Endothelial cell (in vitro differentiated cells): ENCODE measurements at places on chromosomes 2 and 18.

DNA sequence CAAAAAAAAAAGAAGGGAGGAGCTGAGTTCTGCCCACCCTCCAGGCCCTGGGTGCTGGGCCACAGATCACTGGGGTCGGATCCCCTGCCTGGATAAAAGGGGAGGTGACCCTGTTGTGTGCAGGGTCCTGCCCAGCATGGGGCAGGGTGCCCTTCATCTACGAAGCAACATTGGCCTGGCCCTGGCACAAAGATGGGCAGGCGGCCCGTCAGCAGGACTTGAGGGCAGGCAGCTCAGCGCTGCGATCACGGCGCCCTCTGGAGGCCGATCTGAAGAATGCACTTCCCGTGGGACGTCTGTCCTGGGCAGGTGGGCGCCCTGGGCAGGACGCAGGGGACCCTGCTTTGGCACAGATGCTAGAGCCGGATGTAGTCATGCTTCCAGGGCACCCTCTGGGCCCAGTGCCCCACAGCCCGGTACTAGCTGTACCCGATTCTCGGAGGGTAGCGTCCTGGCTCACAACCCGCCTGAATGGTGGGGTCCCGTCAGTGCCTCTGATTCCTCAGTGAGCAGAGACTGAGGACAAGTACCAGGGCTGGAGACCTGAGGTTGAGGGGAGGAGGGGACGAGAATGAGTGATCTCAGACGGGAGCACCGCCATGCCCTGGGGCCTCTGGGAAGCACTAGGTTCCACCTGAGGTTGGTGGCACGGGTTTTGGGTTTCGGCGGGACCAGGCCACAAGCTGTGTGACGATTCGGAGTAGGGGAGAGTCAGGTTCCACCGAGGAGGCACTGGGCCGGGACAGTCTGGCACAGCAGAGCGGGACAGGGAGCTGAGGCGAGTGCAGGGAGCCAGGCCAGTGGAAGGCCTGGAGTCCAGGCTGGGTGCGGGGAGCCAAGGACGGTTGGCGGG, 18.0 kb downstream of the ARID5A start:
- peak; percentile 70 for DNase-seq

DNA sequence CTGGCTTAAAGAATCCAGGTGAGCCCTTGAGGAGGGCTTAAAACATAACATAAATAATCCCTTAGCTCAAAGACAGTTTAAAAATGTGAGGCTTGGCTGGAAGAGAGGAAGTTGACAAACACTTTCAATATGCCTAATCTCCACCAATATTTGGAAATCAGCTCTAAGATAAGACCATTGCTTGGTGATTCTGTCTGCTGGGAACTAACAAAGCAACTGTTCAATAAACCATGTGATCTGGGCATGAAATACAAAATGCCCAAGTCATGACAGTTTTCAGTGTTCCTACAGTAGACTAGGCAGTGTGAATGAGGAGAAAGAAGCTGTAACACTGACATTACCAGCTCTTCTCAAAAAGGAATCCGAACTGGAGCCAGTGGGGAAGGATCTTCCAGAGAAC, 10.7 kb downstream of the MFF start:
- no peak for DNase-seq

DNA sequence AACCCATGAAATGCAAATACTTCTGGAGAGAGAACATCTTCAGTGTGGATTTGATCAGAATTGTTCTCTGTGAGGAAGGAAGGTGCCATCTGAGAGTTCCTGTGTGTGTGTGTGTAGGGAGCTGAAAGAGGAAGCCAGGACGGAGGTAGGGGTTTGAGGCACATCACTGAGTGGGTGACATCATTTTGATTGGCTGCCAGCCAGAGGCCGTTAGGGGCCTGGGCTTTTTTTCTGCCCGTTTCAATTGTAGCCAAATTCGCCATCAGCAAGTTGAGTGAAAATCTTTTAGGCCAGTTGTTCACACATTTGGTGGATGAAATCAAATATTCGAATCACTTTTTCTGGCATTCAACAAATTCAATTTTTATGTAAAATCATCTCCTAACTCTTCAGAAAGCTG, 48.9 kb downstream of the TSN start:
- DNase-seq: peak; percentile 42

DNA sequence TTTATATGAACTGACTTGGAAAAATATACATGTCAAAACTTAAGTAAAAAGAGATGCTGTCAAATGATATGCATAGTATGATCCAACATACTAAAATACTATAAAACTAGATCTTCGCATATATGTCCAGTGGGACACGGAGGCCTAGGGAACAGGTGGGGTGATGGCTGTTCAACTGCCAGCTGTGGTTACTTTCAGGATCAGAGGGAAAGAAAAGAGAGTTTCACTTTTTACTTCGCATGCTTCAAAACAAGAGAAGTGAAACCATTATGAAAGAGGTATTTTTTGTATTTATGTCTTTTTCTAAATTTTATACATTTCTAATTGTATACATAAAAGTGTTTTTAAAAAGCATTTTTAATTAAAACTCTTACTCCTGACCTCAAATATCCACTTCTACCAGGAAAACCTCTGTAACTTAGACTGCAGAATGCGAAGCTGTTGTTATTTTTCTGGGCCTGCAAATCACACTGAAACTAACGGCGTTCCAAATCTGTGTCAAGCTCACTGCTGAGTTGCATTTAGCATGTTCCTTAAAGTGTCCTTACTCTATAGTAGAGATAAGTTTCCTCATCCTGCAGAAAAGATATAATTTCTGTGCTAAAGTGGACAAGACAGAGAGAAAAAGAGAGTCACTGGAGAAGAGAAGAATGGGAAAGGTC, 97.8 kb upstream of the SLC35G4 start:
- no peak for DNase-seq

DNA sequence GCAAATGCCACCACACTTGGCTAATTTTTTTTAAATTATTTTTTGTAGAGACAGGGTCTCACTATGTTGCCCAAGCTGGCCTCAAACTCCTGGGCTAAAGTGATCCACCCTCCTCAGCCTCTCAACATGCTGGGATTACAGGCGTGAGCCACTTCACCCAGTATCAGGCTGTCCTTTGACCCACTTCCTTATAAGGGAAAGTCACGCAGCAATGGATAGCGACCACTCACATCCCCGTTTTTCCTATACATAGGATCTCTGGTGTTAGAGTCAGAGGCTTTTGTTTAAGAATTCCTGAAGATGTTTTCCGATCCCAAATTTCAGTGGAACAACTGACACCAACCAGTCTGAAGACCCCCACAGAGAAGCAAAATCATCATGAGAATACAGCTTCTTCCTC, 41.4 kb upstream of the RFX8 start:
- DNase-seq: no peak

GRCh38 chr2:42256505-42256904, 87.4 kb downstream of the EML4 start:
- DNase-seq: no peak

DNA sequence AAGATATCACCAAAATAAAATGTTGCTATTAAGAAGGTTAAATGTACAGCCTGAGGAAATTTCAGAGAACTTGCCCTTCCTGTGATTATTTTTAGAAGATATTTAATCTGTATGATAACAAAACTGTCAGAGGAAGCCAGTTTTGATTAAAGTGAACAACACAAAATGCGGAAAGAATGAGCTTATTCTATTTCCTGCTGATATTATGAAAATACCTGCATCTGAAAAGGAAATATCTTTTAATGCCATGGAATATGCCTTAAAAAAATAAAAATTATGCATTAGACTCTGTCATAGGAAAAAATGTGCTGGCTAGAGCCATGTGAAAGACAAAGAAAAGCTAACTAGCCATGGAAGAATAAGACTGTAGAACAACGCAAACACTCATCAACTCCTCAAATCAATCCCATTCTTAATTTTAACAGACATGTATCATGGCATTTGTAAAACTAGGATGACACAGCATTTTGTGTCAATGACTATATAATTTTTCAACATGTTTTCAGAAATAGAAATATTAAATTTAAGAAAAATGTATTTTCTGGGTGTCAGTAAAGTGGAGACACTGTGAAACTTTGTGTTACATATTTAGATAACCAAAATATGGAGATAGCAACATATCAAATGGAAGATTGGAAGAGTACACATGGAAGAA, 1768.2 kb downstream of the SUCLG1 start:
- no peak for DNase-seq

GRCh38 chr2:103464831-103465230, 703.0 kb downstream of the TMEM182 start:
- no peak for DNase-seq

DNA sequence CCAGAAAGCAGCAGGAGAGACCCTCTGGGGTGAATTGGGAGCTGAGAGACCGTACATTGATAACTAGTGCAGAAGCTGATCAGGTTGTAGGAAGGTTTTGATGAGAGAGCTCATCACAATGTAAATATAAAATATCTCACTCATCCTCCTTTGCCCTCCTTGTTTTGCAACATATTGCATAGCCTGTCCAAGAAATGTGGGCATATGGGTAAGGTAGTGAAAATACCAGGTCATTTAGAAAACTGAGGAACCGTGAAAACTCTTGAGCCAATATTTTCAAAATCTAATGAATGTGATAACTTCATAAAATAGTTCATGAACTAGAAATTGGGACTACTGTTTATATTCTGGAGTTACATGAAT, 31.4 kb downstream of the C18orf54 start:
- no peak for DNase-seq

- no peak for DNase-seq
Measured at GRCh38 chr2:41859615-41860514, 188.0 kb upstream of the PKDCC start.

DNA sequence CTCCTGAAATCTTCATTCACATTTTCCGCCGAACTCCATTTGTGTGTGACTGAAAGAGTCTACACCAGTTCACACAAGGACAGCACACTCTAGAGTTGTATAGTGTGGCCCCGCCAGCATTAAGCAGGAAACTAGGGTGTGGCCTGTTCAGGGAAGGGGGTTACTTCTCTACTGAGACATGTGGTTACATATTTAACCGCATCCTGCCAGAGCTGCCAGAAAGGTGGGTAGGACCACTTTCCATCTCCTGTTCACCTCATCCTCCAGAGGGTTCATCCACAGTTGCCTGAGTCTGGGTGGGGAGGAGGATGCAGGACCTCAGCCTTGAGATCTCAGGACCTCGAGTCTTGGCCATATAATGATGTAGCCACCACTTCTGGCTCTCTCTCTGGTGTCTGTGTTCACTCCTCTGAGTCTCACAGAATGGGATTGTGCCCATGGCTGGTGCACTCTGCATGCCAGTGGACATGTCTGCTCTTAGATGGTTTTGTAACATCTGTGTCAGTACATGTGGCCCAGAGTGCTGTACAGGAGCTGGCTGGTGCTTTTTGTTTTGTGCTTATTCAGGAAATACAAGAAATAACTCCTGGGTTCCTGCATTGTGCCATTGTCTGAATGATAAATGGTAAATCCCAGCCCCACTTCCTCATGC, 7.7 kb upstream of the SP140L start:
- no peak for DNase-seq

- DNase-seq: no peak
Measured at GRCh38 chr2:18980104-18980785, 378.2 kb downstream of the OSR1 start.

- DNase-seq: no peak
Measured at GRCh38 chr2:21467910-21468309, 344.1 kb downstream of the TDRD15 start.

GRCh38 chr2:176826356-176826755, 386.2 kb upstream of the HNRNPA3 start:
- DNase-seq: no peak

DNA sequence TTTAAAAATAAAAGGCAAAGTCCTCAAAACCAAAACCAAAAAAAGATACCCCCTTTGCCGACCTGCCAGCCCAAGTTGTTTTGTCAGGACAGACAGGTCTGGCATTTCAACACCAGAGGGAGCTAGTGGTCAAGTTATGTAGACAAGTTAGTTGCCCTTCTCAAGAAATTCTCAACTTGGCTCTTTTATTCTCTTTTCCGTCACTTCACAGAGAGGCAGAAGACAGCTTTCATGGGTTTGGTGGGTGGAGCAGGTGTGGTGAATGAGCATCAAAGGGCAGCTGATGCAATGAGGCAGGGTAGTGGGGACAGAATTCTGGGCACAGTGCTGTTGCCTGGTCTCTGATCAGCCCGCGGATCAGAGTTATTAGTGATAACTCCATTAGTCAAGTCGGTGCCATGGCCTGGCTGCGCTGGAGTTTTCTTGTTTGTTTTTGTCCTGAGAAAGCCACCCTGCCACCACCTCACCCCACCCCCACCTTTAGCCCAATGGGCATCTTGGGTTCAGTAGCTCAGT, 303.7 kb upstream of the EPAS1 start:
- DNase-seq: peak; percentile 73

GRCh38 chr2:231429901-231430300, 34.4 kb downstream of the NCL start:
- no peak for DNase-seq

GRCh38 chr2:241489733-241490680, 18.4 kb downstream of the STK25 start:
- DNase-seq: no peak

DNA sequence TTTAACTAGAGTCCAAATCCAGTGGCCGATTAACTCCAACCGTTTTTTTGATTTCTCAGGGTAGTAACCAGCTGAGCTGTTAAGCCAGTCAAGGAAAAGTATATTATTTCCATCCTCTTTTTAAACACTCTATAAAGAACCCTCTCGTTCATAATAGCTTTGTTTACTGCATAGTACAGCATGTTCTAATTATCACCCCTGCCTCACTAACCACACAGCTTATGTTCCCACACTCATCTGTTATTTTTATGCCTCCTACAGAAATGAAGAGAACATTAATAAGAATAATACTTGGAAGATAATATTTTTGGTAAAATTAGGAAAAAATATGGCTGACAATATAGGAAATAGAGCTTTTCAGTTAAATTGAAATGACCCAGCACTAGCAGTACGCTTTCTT, 2132.8 kb upstream of the CELF4 start:
- DNase-seq: no peak

- no peak for DNase-seq
Measured at GRCh38 chr2:173934895-173935294, 30.3 kb downstream of the SP3 start.

DNA sequence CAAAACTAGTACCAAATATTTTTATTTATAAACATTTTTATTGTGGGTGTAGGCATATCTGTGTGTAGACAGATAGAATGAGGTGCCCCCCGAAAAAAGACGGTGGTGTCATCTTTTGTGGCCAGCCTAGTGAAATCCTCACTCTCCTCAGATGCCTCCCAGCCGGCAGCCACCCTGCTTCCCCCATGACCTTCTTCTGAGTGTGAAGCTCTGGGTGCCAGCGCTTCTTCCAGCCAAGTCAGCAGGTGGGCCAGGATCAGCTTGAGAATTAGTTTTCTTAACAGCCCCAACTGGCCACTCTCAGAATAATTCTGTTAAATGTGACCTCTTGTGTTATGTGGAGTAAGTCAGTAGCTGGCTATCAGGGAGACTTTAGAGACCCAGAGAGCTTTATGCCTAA, 229.6 kb upstream of the FOSL2 start:
- DNase-seq: no peak

- peak; percentile 55 for DNase-seq
Measured at GRCh38 chr18:48949606-48950535, 894 bp downstream of the SMAD7 start.

- no peak for DNase-seq
Measured at GRCh38 chr18:9082711-9083510, 19.6 kb upstream of the NDUFV2 start.
